ENCODE measurements at places on chromosomes 2 and 18.

GRCh38 chr2:235901243-235901642 lies 266.9 kb downstream of the GBX2 start:
- DNase-seq, result no peak

- no peak for DNase-seq
Observed at GRCh38 chr2:20595439-20596192, 55.3 kb downstream of the HS1BP3 start.

GRCh38 chr2:71704131-71704561 lies 250.8 kb downstream of the DYSF start:
- no peak for DNase-seq

- DNase-seq, result no peak
Observed at GRCh38 chr18:64806691-64807090, 657.8 kb upstream of the LINC00305 start.

- DNase-seq, result no peak
Observed at GRCh38 chr2:162221064-162221463, 22.2 kb downstream of the FAP start.

GRCh38 chr2:196798980-196799379 lies 503 bp downstream of the GTF3C3 start:
- DNase-seq, result no peak

GRCh38 chr2:13193900-13194299 lies 477.2 kb downstream of the TRIB2 start:
- no peak for DNase-seq

- DNase-seq, result no peak
Observed at GRCh38 chr2:36734304-36734703, 37.8 kb downstream of the VIT start.

- DNase-seq, result no peak
Observed at GRCh38 chr2:218030409-218031195, 27.8 kb upstream of the TNS1 start.

DNA sequence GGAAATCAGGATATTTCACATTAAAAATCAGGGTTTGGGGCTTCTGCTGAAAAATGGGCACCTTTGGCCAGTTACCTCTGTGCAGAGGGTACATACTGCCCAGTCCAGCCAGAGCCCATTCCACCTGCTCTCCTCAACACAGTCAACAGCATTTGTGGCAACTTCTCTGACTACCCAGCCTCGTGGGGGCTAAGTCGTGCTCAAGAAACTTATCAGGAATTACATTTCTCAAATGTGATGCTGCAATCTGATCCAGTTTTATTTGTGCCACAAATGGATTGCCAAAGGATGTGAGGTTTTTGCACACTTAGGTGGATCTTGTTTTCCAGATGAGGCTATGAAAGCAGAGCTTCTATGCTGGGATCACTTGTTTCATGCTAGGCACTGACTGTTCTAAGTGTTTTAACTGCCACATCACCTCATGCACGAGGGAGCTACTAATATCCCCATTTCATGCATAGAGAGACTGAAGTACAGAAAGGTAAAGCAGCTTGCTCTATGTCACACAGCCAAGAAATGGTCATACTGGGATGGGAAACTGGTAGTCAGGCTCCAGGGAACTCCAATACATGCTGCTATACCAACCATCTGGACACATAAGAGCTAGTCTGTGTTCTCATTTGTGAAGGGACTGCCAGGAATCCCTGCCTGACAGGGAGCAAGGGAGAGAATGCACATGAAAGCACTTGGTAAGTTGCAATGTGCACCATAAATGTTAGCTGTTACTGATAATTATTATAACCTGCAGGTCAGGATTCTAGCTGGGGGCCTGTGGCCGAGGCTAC lies 89.0 kb upstream of the HK2 start:
- DNase-seq, result no peak

GRCh38 chr2:220377482-220378155 lies 750.2 kb downstream of the SLC4A3 start:
- DNase-seq, result no peak

Measured in HS-5 (cell line).